ENCODE measurements at places on chromosomes 7 and 10. TPM values are rescaled to one million over a fixed set of nuclear protein-coding genes. Genes with fewer than 3 reads are reported as not detected.

DNA sequence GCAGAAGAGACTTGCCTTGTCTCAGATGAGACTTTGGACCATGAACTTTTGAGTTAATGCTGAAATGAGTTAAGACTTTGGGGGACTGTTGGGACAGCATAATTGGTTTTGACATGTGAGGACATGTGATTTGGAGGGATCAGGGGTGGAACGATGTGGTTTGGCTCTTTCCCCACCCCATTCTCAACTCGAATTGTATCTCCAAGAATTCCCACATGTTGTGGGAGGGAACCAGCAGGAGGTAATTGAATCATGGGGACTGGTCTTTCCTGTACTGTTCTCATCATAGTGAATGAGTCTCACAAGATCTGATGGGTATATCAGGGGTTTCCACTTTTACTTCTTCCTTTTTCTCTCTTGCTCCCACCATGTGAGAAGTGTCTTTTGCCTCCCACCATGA is 229.7 kb upstream of the KCND2 start:
- H3K4me1 ChIP-seq, result no peaks in the 10 kb centered on the region
- no peaks in the 10 kb centered on the region for H3K27me3 ChIP-seq
- H3K36me3 ChIP-seq, result no peaks in the 10 kb centered on the region
- H3K4me3 ChIP-seq, result no peak overlapping the region
- no peak for DNase-seq

DNA sequence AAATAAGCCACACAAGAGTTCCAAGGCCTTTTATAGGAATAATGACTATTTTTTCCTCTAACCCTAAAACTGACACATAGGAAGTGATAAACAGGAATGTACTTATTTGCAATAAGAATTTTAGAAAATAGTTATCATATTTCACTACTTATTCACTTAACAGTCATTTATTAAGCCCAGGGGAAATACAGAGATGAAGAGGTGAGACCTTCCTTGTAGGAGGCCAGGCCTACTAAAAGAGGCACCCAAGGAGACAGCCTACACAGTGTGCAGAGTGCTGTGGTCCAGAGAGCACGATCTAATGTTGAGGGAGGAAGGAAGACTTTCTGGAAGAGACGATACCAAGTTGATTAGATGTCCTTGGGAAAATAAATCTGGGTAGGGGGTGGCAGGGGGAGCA is 45.0 kb upstream of the PPP1R3C start:
- H3K27ac ChIP-seq, result no peak overlapping the region
- no peaks in the 10 kb centered on the region for H3K4me1 ChIP-seq
- no peak for DNase-seq
- peaks cover 4% of the 10 kb centered on the region for H3K27me3 ChIP-seq
- H3K4me3 ChIP-seq, result no peak overlapping the region
- no peaks in the 10 kb centered on the region for H3K36me3 ChIP-seq

DNA sequence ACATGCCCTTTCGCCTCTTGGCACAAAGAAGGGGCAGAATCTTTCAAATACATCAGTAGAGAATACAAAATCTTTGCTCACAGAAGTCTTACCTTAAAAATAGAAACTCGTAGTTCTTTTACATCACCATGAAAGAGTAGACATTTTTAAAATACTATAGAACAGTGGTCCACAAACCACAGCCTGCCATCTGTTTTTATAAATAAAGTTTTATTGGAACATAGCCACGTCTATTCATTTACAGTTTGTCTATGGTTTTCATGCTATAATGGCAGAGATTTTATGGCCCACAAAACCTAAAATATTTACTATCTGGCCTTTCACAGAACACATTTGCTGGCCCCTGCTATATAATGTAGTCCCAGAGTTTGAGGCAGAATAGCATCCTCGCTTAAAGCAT is 46.1 kb upstream of the CABCOCO1 start:
- DNase-seq, result no peak
- no peak overlapping the region for H3K27ac ChIP-seq
- no peak overlapping the region for H3K4me3 ChIP-seq

Gene NRG3
- total RNA-seq, result not detected

DNA sequence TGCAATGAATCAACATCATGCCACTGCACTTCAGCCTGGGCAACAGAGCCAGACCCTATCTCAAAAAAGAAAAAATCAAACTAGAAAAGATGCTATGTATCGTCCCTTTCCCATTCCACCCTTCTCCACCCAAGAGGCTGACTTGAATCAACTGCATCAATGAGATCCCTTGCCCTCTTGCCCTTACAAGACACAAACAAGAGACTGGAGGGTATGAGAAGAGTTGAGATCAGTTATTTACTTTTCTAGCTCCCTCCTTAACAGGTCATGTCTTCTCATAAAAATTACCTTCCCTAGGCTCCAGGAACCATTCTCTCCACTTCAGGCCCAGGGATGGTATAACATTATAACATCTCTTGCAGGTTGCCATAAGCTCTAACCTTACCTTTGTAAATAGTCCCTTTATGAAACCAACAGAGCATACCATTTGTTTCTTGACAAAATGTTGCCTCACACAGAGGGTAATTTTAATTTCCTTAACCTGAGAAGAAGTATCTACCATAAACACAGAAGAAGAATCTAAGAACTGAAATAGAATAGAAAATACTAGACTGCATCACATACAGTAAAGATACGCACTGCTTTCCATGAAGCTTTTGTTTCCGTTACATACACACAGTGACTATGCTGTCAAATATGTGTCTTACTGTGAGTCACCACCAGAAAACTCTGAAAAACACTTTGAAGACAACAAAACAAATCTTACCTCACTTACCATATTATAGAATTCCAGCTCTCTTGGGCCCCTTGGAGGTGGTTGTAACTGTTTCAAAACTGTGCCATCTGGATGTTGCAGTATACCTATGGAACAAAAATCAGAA is 30.5 kb downstream of the IPMK start:
- no peak for DNase-seq
- H3K36me3 ChIP-seq, result peaks cover 19% of the 10 kb centered on the region
- H3K4me3 ChIP-seq, result no peak overlapping the region
- no peaks in the 10 kb centered on the region for H3K4me1 ChIP-seq

- no peaks in the 10 kb centered on the region for H3K36me3 ChIP-seq
- no peak for DNase-seq
- H3K27me3 ChIP-seq, result no peaks in the 10 kb centered on the region
- no peak overlapping the region for H3K4me3 ChIP-seq
These were observed 10.8 kb downstream of the ANTXRL start for GRCh38 chr10:46297406-46298204.

Gene VGF
- not detected for total RNA-seq

Gene ZMIZ2
- 110 TPM for total RNA-seq

DNA sequence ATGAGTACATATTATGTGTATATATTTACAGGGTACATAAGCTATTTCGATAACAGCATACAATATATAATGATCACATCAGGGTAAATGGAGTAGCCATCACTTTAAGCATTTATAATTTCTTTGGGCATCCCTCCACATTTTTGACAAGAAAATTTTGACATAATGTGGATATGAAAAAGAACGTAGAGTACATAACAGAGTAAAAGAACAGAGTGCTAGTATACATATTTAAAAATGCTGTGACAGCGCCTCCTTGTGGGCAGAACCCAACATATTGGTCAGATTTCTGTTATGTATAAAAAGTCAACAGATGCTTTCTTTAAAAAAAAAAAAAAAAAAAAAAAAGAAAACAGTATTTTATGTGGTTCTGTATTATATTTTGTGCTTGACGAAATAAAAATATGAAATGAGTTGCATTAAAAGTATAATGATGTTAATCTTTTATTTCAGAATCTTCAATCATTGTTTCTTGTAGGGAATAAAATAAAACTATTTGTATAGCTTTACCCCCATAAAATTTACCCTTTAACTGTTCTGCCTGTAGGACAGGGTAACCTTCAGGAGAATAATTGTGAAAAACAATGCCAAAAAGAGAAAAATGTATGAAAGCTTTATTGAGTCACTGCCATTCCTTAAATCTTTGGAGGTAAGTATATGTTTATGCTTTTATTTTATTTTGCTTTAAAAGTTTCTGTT is 18.3 kb upstream of the HBP1 start:
- H3K4me3 ChIP-seq, result no peak overlapping the region
- no peaks in the 10 kb centered on the region for H3K36me3 ChIP-seq
- no peaks in the 10 kb centered on the region for H3K4me1 ChIP-seq
- peak; percentile 57 for DNase-seq

- H3K27me3 ChIP-seq, result peaks cover 9% of the 10 kb centered on the region
- H3K4me1 ChIP-seq, result peaks cover 18% of the 10 kb centered on the region
- peak; percentile 27 for DNase-seq
- no peak within 1 kb of the TSS for H3K27ac ChIP-seq
- H3K4me3 ChIP-seq, result no peak within 1 kb of the TSS
These were observed at the start of gene MLXIPL for GRCh38 chr7:73623798-73624668. Gene MLXIPL, minus strand, starts transcription at chr7:73624522. Its CDS starts 30 bp downstream, at chr7:73624492.

Gene TMEM178B
- 0.10 TPM for total RNA-seq

Gene STOX1
- 0.30 TPM for total RNA-seq

GRCh38 chr10:31374146-31374696 is 55.2 kb downstream of the ZEB1 start:
- H3K36me3 ChIP-seq, result no peaks in the 10 kb centered on the region
- DNase-seq, result no peak
- no peak overlapping the region for H3K4me3 ChIP-seq
- peaks cover 15% of the 10 kb centered on the region for H3K4me1 ChIP-seq
- no peak overlapping the region for H3K27ac ChIP-seq

Gene WDR86
- 4.8 TPM for total RNA-seq

Gene KAZALD1
- total RNA-seq, result not detected

Gene PDE6C
- total RNA-seq, result not detected

DNA sequence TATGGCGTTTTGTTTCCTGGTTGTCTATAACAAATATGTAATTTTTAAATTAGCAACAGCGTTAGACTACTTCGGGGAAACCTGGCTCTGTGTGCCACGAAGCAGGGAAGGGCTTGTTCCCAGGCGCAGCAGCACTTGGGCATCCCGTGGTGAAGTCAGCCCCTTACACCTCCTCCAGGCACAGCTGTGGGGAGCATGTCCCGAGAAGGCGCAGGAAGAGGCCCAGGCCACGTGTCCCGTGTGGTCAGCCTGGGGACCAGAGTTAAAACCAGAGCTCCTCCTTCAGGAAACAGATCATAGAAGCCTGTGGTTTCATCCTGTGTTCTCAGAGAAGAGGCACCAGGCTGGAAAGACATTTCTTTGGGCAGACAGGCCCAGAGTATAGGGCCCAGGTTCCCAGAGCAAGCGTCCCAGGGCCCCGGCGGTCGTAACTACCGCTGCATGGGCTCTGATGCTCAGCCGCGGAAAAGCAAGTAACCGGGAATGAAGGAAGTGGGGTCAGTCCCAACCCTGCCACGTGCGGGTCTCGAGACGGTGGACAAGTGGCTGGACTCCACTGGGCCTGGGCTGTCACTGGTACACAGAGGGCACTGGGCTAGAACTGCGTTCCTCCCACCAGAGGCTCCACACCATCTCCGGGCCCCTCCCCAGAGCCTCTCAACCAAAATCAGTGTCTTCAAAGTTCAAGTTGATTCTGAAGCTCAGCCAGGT is 7.1 kb downstream of the NUDT1 start:
- no peak overlapping the region for H3K4me3 ChIP-seq
- H3K36me3 ChIP-seq, result no peaks in the 10 kb centered on the region
- H3K27me3 ChIP-seq, result no peaks in the 10 kb centered on the region
- DNase-seq, result no peak
- peaks cover 5% of the 10 kb centered on the region for H3K4me1 ChIP-seq

GRCh38 chr7:115216652-115217051 is 294.8 kb downstream of the MDFIC start:
- no peaks in the 10 kb centered on the region for H3K36me3 ChIP-seq
- no peaks in the 10 kb centered on the region for H3K4me1 ChIP-seq
- DNase-seq, result no peak
- H3K27me3 ChIP-seq, result no peaks in the 10 kb centered on the region
- no peak overlapping the region for H3K27ac ChIP-seq
- H3K4me3 ChIP-seq, result no peak overlapping the region

Gene PNLIP
- total RNA-seq, result not detected

Gene MSMB
- total RNA-seq, result not detected

Gene LEP
- not detected for total RNA-seq

Gene CYP3A4
- total RNA-seq, result not detected

GRCh38 chr7:134451656-134452055 is 7.2 kb downstream of the AKR1B1 start:
- no peaks in the 10 kb centered on the region for H3K27me3 ChIP-seq
- H3K4me3 ChIP-seq, result no peak overlapping the region
- DNase-seq, result no peak

DNA sequence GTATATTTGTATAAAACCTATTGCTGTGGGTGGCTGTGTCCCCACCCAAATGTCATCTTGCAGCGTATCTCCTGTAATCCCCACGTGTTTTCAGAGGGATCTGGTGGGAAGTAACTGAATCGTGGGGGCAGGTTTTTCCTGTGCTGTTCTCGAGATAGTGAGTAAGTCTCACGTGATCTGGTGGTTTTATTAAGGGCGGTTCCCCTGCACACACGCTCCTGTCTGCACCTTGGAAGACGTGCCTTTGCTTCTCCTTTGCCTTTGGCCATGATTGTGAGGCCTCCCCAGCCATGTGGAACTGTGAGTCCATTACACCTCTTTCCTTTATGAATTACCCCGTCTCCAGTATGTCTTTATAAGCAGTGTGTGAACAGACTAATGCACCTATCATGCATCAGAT is 97.6 kb downstream of the DYNC2I1 start:
- no peak for DNase-seq
- no peaks in the 10 kb centered on the region for H3K27me3 ChIP-seq

- no peaks in the 10 kb centered on the region for H3K27me3 ChIP-seq
- no peak overlapping the region for H3K4me3 ChIP-seq
- H3K36me3 ChIP-seq, result no peaks in the 10 kb centered on the region
- H3K4me1 ChIP-seq, result no peaks in the 10 kb centered on the region
These were observed 706.9 kb downstream of the NRG3 start for GRCh38 chr10:82581940-82582339.

- peaks cover 5% of the 10 kb centered on the region for H3K27me3 ChIP-seq
- no peak overlapping the region for H3K27ac ChIP-seq
- no peak for DNase-seq
- no peaks in the 10 kb centered on the region for H3K36me3 ChIP-seq
These were observed 110.4 kb downstream of the SH2D4B start for GRCh38 chr10:80648106-80648505.

DNA sequence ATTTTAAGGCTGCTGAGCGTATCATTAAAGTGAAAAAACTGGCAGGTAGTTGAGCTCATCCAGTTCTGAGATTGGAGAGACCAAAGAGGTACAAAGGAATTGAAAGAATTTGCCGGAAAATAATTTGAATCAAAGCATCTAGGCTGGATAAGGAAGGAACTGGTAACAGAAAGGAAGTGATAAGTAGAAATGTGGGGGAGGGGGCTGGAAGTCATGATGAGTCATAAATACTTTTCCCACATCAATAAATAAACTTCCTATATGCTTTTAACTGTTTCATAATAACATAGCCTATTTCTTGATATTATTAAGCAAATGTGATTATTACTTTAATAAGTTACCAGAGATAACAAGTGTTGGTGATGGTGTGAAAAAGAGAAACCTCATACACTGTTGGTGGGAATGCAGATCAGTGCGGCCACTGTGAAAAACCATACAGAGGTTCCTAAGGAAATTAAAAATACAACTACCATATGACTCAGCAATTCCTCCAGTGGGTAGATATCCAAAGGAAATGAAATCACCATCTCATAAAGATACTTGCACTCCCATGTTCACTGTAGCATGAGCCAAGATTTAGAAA is 27.0 kb downstream of the ZNF438 start:
- no peaks in the 10 kb centered on the region for H3K36me3 ChIP-seq
- no peak overlapping the region for H3K4me3 ChIP-seq
- no peak for DNase-seq
- H3K4me1 ChIP-seq, result no peaks in the 10 kb centered on the region
- H3K27ac ChIP-seq, result no peak overlapping the region
- H3K27me3 ChIP-seq, result no peaks in the 10 kb centered on the region

Gene LMTK2
- total RNA-seq, result 28.9 TPM

GRCh38 chr10:19811540-19811939 is 4.7 kb upstream of the PLXDC2 start:
- H3K4me3 ChIP-seq, result no peak overlapping the region
- H3K36me3 ChIP-seq, result no peaks in the 10 kb centered on the region
- no peak for DNase-seq
- no peaks in the 10 kb centered on the region for H3K4me1 ChIP-seq
